Tibial artery (tissue), 4 donors: ENCODE measurements at places on chromosomes 12 and 14.
A peak's percentile ranks its signal among the peaks of the same experiment; 100 is the strongest.

GRCh38 chr14:90296641-90297040 lies 35.1 kb downstream of the NRDE2 start:
- H3K4me1 ChIP-seq, result peaks cover 24% of the 10 kb centered on the region
- no peak for DNase-seq
- no peaks in the 10 kb centered on the region for H3K27me3 ChIP-seq

DNA sequence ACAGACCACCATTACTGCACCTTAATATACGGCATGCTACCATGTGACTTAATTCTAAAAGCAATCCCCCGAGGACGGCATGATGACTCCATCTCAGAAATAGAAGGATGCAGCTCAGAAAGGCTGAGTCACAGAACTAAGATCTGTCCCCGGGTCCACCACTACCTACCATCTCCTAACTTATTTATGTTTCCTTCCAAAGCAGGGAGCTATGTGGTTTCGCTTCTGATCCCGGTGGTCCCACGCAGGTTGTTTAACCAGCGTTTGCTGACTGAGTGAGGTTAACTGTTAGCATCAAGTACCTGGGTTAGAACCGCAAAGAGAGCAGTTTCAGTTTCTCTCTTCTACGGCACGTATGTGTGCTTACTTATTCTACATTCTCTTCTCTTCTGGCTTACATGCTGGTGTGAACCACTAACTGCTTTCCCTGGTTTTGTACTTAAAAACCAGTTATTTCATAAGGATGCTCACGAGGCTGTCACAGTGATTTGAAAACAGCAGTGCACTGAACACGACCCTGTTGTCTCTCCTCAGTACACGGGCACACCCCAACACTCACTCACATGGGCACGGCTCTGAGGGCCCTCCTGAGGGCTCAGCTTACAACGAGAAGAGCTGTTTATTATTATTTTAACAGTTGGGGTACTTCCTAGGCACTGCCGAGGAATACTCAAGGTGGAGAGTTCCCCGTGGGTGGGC lies 66.7 kb downstream of the CCDC88C start:
- no peak for DNase-seq
- H3K36me3 ChIP-seq, result no peaks in the 10 kb centered on the region
- no peak overlapping the region for H3K27ac ChIP-seq
- peak overlapping the region; percentile 36 for H3K4me3 ChIP-seq
- no peaks in the 10 kb centered on the region for H3K4me1 ChIP-seq

- H3K4me1 ChIP-seq, result no peaks in the 10 kb centered on the region
- H3K27ac ChIP-seq, result no peak overlapping the region
- no peaks in the 10 kb centered on the region for H3K27me3 ChIP-seq
- H3K36me3 ChIP-seq, result no peaks in the 10 kb centered on the region
- DNase-seq, result no peak
Observed at GRCh38 chr12:102948941-102949352, 8.5 kb upstream of the ASCL1 start.

- peaks cover 8% of the 10 kb centered on the region for H3K27me3 ChIP-seq
- no peaks in the 10 kb centered on the region for H3K4me1 ChIP-seq
- no peak overlapping the region for H3K27ac ChIP-seq
- no peaks in the 10 kb centered on the region for H3K36me3 ChIP-seq
- DNase-seq, result no peak
Observed at GRCh38 chr14:75487155-75487671, 35.1 kb upstream of the BATF start.
